NCI-H526 (cell line): ENCODE measurements at places on chromosomes 7 and 10.

DNA sequence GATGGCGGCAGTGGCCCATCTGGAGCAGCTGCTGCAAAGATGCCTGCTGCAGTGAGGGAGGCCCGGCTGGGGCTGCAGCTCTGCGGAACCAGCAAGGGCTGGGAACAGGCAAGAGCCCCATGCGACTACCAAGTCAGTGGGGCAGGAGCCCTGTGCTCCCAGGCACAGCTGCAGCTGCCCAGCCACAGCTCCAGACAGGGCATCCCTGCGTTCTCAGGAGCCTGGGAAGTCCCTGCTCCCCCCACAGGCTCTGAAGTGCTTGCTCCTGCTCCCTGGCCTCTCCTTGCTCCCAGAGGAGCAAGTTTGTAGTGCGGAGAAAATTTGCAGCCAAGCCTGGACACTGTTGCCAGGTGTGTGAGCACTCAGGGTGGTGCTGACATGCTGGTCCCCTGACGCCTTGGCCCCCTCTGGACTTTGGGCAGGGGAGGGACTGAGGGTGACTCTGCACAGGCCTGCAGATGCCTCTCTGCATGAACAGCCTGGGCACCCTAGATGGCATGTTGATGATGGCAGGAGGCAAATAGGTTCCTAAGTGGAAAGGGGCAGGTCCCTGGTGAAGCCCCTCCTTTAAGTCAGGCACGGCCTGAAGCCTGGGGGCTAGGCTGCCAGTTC, 105.6 kb downstream of the LYZL1 start:
- DNase-seq = no peak

GRCh38 chr10:48577158-48577557, 27.7 kb downstream of the ARHGAP22 start:
- no peak for DNase-seq

DNA sequence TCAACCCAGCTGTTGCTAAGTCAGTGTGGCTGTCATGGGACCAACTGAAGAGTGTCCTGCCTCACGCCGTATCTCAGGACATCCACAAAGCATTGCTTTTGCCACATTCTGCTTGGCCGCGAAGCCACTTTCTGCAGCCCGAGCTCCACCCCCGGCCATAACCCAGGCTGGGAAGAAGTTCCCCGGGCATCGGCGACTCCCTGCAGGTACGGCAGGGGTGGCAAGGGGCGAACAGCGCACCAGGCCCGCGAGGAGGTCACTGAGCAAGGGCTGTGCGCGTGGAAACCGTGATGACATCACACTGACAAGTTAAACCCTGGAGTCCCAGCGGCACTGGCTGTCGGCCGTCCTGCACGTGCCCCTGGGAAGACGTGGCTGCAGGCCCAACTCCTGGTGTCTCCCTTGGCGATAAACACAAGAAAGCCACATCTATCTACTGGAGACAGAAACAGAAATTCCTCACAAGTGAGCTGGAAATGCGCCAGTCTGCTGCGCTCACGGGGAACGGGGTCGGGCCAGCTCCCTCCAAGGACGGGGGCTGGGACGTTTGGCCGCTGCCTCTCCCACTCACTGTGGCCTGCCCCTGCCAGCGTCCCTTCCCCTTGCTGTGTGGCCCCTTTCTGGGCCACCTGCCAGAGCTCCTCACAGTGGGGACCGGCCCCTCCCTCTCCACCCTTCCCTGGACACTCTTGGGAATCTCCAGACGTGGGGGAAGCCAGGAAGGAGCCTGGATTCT, 326.3 kb downstream of the DNAJB6 start:
- DNase-seq = no peak

GRCh38 chr7:150936018-150936417, 42.1 kb downstream of the KCNH2 start:
- no peak for DNase-seq

- peak; percentile 83 for DNase-seq
These were observed 340.3 kb upstream of the PRKCQ start for GRCh38 chr10:6920072-6921019.

- no peak for DNase-seq
These were observed 9.6 kb downstream of the INSYN2A start for GRCh38 chr10:127186813-127187212.

DNA sequence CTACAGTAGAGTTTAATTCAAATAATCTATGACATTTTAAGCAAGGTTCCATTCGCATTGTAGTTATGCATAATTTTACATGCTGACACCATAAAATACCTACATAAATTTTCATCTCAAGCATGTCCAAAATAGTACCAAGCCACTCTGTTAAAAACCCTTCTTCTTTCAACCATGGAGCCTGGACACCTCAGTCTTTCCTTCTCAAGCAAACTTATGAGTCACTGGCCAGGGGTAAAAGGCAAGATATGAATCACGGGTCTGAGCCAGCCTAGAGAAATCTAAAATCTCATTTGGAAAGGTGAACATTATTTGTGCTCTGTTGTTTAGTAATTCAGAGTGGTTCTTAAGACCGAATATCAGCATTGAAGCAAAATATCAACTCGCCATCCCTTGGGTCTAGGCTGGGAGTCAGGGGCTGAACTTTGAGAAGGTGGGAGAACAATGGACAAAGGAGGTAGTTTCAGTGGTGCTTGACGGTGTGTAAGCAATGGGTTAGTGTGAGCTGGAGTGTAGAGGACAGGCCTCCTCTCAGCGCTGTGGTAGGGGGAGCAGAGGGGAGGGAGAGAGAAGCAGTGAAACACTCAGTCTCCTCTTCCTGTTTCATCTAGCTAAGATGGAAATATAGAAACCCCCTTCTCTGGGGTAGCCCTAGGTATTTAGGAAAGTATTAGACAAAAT, 19.1 kb upstream of the GPAM start:
- no peak for DNase-seq

GRCh38 chr7:1767524-1767923, 97.4 kb downstream of the ELFN1 start:
- peak; percentile 58 for DNase-seq

GRCh38 chr7:127446842-127447241, 54.3 kb upstream of the ZNF800 start:
- no peak for DNase-seq

GRCh38 chr10:63071145-63071544, 62.0 kb upstream of the NRBF2 start:
- no peak for DNase-seq

DNA sequence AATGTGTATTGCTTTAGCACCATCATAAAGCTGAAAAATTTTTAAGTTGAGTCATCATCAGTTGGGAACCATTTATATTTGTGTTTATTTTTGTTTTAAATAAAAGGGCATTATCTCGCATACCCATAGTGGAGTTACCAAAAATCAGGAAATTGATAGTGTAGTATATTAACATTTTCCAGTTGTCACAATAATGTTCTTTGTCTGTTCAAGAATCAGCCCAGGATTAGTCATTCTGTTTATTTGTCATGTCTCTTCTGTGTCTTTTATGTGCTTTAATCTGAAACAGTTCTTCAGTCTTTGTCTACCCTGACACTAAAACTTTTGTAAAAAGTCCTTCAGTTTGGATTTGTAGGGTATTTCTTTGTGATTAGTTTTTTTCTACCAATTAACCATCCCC, 827.8 kb upstream of the ZWINT start:
- DNase-seq = no peak

- no peak for DNase-seq
These were observed 265.1 kb upstream of the KLF14 start for GRCh38 chr7:130998993-130999602.

DNA sequence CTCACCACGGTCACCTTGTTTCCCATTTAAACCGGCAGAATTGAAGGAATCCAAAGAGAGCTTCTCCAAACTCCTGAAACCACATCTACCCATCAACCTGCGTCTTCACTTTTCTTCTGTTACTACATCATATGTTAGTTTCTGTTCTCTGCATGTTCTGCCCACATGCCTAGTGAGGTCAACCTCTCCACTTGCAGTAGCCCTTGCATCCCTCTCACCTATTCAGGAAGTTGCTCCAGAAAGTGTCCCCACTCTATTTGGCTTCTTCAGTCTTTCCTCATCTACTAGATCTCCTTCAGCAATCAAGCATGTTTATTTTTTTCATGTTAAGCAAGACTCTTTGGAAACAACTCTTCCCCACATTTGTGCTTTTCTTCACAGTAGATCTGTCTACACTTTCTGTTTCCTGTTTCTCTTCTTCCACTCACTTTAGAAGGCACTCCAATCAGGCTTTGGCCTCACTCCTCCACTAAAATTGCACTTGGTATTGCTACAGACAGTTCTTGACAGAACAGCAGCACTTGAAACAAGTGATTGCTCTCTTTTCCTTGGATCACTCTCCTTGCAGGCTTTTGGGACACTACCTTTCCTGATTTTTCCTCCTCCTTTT, 7.5 kb downstream of the SAMD9L start:
- DNase-seq = no peak

DNA sequence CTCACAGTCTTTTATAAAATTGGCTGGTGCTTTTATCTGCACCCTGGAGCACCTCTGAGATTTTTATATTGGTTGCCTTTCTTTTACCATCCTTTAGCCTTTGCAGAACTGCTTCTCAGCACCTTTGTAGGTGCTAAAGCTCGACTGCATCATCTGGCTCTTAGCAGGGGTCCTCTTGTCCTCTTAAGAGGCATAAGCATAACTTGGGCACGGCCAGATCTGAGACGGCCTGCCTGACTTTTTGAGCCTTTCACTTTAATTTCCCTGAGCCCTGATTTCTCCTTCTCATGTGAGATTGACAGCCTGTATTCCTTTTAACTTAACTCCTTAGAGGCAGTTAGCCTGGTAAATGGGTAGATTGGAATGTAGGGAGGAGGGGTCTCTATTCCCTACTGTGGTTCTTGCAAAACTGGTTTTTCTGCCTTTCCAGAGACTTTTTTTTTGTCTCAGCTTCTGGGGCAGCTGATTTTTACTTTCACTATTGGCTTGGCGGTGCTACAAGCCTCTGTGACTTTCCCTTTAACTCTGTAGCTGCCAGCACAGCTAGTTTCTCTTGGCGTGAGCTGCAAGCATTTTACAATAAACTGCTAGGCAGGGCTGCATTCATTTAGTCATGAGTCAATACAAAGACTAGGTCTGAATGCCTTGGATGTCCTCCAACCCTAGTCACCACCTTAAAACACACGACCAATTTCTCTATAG, 24.0 kb downstream of the ZPBP start:
- peak; percentile 75 for DNase-seq

- no peak for DNase-seq
These were observed 35.7 kb downstream of the NAPEPLD start for GRCh38 chr7:103113164-103113563.

- DNase-seq = peak; percentile 71
These were observed at the start of gene SP8 for GRCh38 chr7:20786779-20787659. Gene SP8, minus strand, starts transcription at chr7:20786886. Its CDS starts 88 bp downstream, at chr7:20786798.

GRCh38 chr10:88337134-88337533, 246.0 kb downstream of the RNLS start:
- DNase-seq = no peak

GRCh38 chr10:102963756-102964025, 45.6 kb downstream of the CNNM2 start:
- no peak for DNase-seq

GRCh38 chr7:10934292-10934691, 39.4 kb upstream of the PHF14 start:
- no peak for DNase-seq

DNA sequence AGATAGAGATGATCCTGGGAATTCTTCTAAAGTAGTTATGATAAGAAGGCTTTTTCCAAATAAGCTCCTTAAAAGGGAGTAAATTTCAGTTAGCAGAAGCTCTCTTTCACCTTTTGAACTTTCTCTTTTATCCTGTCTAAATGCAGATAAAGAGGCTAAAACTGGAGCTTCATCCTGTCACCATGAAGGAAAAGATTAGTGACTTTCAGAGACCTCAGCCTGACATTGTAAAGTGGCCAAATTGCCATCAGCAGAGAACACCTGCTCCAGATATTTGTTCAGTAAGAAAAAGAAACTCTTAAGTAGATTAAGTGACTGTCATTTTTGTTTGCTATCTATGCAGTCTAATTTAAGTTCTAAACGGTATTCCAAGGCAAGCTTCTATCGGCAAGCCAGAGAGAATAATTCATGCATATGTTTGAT, 18.3 kb downstream of the VWDE start:
- DNase-seq = no peak

DNA sequence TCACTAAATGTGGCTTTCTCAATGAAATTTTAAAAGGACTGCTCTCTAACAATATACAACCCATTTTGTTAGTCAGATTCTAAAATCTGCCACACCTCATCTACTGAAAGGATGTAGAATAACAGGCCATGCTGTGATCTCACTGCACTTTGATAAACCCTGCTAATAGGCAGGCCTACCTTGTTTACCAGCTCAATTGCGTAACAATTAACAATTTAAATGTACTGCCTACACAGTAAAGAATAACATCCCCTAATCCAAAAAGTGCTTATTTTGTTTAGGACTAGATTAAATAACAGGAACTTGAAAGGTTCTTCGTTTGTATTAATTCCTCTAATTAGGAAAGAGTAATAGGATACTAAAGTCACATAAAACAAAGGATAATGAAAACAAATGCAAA, 4.5 kb downstream of the SRI start:
- no peak for DNase-seq

GRCh38 chr10:101986624-101986971, 69.4 kb downstream of the ARMH3 start:
- no peak for DNase-seq

- DNase-seq = no peak
These were observed 504.1 kb downstream of the PLXNA4 start for GRCh38 chr7:132072165-132072564.

GRCh38 chr7:128112018-128112780, 81.0 kb upstream of the LRRC4 start:
- DNase-seq = peak; percentile 31

DNA sequence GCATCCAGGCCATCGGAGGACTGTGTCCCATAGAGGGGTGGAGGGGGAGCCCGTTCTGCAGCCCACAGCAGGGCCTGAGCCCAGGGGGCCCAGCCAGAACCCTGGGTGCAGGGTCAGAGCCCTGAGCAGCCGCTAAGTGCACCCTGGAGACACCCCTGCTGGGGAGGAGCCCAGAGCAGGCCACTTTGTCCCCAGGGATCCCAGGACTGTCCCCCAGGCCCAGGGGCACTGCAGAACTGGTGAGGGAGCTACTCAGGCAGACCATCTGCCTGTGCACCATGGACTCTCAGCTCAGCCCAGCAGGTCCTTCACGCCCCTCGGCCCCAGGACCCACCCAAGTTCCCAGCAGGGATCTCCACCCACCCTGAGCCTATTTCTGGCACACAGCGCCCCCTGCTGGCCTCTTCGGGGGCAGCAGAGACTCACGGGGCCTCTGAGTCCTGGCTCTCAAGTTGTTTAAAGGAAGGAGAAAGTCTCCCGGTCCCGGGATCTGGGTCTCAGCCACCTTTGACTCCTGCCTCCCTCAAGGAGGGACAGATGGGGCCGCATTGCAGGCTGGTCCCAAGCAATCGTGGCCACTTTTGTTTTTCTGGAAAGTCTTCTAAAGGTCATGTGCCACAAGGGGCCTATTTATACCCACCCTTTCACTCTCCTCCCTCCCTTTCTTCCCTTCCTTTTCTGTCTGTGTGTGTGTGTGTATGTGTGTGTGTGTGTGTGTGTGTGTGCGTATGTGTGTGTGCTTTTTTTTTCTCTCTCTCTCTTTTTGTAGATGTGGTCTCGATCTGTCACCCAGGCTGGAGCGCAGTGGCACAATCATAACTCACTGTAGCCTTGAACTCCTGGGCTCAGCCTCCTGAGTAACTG, 90.3 kb downstream of the MYL10 start:
- DNase-seq = peak; percentile 63
